ENCODE measurements at places on chromosomes 12 and 14.

DNA sequence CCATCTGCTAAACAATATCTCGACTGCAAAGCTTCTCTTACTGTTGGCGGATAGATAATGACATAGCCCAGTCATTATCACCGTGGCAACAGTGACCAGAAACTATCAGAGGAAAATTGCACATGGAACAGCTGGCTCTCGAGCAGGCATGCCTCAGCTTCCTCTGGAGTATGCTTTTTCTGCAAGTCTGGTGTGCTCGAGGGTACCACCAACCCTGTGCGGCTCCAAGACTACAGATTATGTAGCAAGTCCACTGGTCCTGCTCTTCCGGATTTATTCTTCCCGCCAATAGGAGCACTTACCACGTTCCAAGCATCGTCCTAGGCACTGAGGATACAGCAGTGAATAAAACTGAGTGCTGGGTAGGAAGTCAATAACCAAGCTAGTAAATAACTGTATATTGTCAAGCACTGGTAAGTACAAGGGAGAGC, 1.4 kb upstream of the GLRX5 start:
- no peak for DNase-seq

DNA sequence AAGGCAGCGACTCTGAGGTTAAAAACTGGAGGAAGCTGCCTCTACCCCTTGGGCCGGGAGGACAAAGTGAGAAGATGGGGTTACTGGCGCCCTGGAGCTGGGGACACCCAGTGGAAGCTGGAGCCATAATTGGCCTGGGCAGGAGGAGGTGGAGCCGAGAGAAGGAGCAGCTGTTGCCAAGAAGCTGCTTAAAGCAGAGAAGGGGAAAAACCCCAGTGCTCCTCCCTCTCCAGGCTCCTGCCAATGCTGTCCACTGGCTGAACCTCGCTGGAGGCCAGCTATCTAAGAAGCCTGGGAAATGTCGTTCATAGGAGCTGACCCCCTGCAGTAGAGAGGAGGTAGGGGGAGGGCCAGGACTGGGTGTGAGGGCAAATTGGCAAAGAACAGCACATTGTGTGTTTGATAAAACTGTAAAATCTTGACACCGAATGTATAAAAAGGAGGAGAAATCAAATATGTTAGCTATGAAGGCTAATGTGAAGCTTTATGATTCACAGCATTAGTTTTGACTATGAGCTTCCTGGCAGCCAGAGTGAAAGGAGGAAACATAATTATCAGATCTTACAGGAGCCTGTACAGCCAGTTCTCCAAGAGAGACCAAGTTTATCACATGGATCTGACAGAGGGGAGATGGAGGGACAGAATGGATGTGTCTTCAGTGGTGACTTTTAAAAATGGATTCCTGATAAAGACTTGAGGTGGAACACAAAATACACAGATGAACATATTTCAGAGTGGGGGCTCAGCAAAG, 9.5 kb downstream of the HHIPL1 start:
- DNase-seq, result no peak

DNA sequence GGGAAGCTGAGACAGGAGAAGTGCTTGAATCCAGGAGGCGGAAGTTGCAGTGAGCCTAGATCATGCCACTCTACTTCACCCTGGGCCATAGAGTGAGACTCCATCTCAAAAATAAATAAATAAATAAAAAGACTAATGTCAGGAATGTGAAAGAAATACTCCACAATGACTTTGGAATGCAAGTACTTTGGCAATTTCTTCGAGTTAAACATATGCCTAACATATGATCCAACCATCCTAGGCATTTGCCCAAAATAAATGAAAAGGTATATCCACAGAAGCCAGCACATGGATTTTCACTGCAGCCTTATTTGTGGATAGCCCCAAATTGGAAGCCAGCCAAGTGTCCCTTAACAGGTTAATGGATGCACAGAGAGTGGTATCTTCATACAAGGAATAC, 357.9 kb upstream of the TMEM132C start:
- no peak for DNase-seq

- no peak for DNase-seq
These were observed 25.0 kb downstream of the SYNDIG1L start for GRCh38 chr14:74400919-74401503.

GRCh38 chr12:132487311-132487741, 2.6 kb upstream of the FBRSL1 start:
- no peak for DNase-seq

- no peak for DNase-seq
These were observed 43.0 kb upstream of the GLIPR1 start for GRCh38 chr12:75437564-75437963.

- DNase-seq, result no peak
These were observed 40.6 kb downstream of the SUPT16H start for GRCh38 chr14:21343035-21343794.

- DNase-seq, result no peak
These were observed 9.0 kb downstream of the DMAC2L start for GRCh38 chr14:50321009-50321660.

- DNase-seq, result no peak
These were observed 73.2 kb downstream of the FERMT2 start for GRCh38 chr14:52877628-52878027.

GRCh38 chr14:49865431-49865859, 12.9 kb upstream of the NEMF start:
- no peak for DNase-seq
